ENCODE measurements at places on chromosomes 16 and 17.

GRCh38 chr17:9050801-9051401 is 29.6 kb downstream of the NTN1 start:
- peak; percentile 29 for DNase-seq

- no peak for DNase-seq
These were observed 27.1 kb upstream of the GCSH start for GRCh38 chr16:81123092-81123852.

DNA sequence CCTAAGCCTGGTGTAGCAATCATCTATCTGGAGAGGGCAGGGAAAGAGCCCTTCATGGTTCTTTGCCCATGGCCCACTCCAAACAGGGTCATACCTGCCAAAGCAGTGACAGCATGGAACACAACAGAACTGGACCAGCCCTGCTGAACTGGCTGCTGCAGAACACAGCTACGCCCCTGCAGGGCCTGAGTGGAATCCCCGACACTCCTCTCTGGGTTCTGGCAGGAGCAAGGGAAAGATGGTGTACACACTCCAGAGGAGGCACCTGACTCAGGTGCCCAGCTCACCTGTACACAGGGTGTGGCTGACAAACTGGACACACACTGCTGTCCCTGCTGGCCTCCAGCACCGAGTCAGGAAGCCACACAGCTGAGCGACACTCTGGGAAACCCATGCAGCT is 19.8 kb downstream of the MIEF2 start:
- no peak for DNase-seq

GRCh38 chr16:27851586-27851985 is 211.9 kb downstream of the GSG1L start:
- DNase-seq: no peak

DNA sequence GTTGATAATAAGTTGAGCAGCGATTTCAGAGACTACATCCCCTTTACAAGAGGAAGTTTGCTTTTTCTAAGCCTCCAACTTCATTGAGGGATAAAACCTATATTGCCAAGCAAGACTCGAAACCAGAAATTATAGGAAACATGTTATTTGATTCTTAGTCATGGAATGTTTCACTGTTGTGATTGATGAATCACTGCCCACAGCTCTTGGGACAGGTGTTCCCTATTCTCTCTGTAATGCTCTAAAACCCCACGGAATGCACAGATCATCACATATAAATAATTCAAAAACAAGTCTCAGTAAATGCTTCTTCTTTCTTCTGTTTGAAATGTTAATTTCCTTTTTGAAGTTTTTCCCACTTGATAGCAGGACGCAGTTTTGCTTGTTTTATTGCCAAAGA is 809.5 kb upstream of the GOT2 start:
- DNase-seq: peak; percentile 37
